ENCODE measurements at places on chromosomes 6 and 20.
A peak's percentile ranks its signal among the peaks of the same experiment; 100 is the strongest.

DNA sequence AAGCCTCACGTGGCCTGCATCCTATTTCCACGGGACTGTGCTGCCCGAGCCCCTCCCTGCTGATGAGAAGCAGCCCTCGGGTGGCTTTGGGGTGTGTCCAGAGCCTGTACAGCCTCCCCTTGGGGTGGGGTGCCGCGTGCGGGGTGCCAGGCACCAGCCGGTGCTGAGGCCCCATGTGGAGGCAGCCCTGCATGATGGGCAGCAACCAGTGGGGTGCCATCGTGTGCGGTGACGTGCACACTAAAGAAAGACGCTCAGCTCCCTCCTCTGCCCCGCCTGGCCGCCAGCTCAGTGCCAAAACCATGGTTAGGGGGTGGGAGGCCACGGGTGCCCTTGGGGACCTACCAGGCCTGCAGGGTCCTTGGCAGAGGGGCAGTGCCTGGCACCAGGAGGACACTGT lies 26.2 kb downstream of the NTSR1 start:
- no peak for DNase-seq

- DNase-seq = no peak
Observed at GRCh38 chr20:33896509-33896908, 85.4 kb downstream of the CHMP4B start.

- DNase-seq = no peak
Observed at GRCh38 chr20:63509088-63509564, 10.2 kb upstream of the EEF1A2 start.

- DNase-seq = no peak
Observed at GRCh38 chr20:43151256-43151655, 38.5 kb downstream of the PTPRT start.

- no peak for DNase-seq
Observed at GRCh38 chr6:28710466-28711191, 184.9 kb downstream of the GPX5 start.

DNA sequence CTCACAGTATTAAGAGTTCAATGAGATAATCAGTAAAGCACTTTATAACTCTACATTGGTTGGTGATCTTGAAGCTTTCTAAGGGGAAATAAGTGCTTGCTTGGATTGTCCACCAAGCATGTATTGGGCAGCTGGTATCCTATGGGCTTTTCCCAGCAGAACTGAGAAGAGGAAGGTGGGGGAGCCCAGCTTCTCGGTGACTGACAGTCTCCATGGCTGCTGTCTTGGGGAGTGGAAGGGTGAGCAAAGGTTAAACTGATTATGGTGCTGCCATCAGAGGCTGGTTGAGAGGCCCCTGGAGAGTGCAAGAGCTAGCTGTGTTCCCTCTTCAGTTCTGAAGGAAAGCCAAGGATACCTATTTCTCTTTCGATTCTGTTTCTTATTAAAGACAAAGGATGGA lies 35.5 kb upstream of the ADTRP start:
- DNase-seq = no peak

DNA sequence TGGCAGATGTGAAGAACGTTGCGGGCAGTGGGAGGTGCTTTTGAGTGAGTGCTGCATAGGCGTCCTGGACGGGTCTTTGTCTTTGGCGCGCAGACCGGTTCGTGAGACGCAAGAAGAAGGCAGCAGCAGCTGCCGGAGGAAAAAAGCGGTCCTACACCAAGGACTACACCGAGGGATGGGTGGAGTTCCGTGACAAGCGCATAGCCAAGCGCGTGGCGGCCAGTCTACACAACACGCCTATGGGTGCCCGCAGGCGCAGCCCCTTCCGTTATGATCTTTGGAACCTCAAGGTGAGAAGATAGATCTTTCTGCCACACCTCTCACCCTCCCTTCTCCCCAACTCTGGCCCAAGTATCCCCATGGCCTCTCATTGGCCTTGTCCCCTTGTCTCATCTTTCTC lies 1.1 kb downstream of the ABT1 start:
- DNase-seq = no peak

- no peak for DNase-seq
Observed at GRCh38 chr6:127119102-127120022, 891 bp downstream of the RSPO3 start.

- peak; percentile 45 for DNase-seq
Observed at GRCh38 chr6:119742188-119742803, 392.7 kb upstream of the MAN1A1 start.

- no peak for DNase-seq
Observed at GRCh38 chr6:160931378-160932310, 59.9 kb upstream of the MAP3K4 start.

- no peak for DNase-seq
Observed at GRCh38 chr6:54681987-54682386, 164.6 kb upstream of the FAM83B start.

- no peak for DNase-seq
Observed at GRCh38 chr6:121442576-121442975, 7.1 kb downstream of the GJA1 start.

- DNase-seq = no peak
Observed at GRCh38 chr6:43304882-43305281, 3.7 kb downstream of the CRIP3 start.

- no peak for DNase-seq
Observed at GRCh38 chr6:156627524-156627923, 149.7 kb upstream of the ARID1B start.
